GM12891 (cell line): ENCODE measurements at places on chromosomes 5 and 9.

DNA sequence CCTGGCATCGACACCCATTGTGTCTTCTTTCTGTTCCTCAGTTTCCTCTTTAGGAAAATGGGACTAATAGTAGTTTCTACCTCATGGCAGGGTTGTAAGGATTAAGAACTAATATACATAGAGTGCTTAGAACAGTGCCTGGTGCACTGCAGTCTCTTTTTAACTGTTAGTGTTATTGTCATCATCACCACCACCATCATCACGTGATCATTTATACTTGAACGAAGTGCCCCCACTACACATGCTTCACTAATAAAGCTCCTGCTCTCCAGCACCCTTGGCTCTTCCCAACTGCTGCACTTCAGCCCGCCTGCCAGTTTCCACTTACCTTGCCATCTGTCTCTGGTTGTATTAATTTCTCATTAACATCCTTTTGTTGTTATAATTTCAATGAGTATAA lies 35.8 kb upstream of the MAST4 start:
- no peak for DNase-seq

DNA sequence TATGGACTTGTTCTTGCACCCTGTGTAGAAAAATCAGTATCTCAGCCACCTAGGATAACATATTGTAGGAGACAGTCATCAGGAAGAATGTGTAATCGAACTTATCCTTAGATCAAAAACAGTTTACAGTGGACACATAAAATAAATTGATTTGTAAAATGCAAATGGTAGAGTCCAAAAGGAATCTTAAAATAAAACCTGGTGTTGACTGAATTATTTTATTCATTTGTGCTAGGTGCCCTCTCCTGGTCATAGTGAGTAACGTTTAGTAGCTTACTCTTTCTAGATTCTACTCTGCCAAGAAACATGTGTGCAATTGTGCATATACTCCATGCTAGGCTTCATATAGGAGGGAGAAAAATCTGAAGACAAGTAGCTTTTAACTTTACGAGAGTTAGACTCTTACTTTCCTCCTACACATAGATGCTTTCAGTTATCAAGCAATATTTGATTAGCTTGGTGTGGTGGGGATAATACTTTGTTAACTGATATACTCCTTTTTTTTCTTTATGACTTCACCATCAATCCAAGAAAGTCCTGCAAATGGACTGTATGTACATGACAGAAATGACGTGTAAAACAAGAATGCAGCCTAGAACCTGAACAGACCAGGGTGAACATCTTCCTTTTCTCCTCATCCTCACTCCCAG lies 23.7 kb upstream of the LOX start:
- DNase-seq = no peak

GRCh38 chr9:84711936-84712335 lies 42.4 kb downstream of the NTRK2 start:
- DNase-seq = no peak

- no peak for DNase-seq
These were observed 25.1 kb upstream of the SLC44A1 start for GRCh38 chr9:105219291-105219805.

- no peak for DNase-seq
These were observed at the start of gene NXNL2 for GRCh38 chr9:88534456-88535225. NXNL2 (plus strand) TSS chr9:88535178; CDS start chr9:88535435, 257 bp downstream.

GRCh38 chr5:130720355-130720754 lies 444.7 kb downstream of the HINT1 start:
- no peak for DNase-seq

- DNase-seq = no peak
These were observed 19.6 kb upstream of the C5orf47 start for GRCh38 chr5:173969167-173970049.

- DNase-seq = no peak
These were observed 23.8 kb downstream of the MRPS27 start for GRCh38 chr5:72296256-72296655.

DNA sequence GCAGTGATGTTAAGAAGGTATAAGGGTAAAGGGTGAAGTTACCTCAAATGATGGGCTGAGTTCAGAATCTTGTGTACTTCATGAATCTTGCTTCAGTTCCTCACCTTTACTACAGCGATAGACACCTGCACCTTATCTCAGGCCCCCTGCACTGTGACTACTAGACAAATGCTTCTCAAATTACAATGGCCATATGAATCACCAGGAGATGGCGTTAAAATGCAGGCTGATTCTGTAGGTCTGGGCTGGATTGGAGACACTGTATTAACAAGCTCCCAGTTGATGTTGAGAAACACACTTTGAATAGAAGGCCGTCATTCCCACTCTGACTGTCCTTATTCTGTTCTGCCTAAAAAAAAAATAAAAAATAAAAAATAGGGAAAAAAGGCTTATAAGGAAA lies 29.8 kb downstream of the TARS1 start:
- no peak for DNase-seq

- DNase-seq = no peak
These were observed 77.3 kb downstream of the MAMDC2 start for GRCh38 chr9:70120834-70121510.

- no peak for DNase-seq
These were observed 189.8 kb upstream of the TRIM32 start for GRCh38 chr9:116497095-116497890.

DNA sequence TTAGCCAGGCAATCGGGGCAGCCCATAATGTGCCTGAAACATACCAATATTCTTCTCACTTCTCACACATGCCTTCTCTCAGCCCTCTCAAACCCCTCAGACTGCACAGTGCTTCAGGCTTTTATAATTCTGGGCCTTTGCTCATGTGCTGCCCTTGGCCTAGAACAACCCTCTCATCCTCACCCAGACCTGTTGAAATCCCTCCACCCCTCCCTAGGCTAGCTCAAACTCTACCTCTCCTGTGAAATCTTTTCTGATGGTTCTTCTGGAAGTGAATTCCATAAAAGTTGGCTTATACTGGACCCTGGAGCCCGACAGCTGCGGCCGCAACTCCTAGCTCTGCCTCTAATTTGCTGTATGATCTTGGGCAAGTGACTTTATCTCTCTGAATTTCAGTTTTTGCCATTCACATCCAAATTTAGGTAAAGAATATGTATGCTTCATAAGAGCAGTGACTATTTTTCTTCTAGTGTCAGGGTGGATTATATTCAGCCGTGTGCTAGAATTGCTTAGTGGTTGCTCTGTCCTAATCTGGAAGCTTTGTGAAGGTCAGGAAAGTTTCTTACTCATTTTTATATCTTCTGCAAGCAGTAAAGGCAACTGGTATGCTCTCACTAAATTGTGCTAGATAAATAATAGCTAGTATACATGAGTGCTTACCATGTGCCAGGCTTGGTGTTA lies 221.4 kb downstream of the MAPKAP1 start:
- DNase-seq = no peak

GRCh38 chr9:118236625-118237024 lies 532.4 kb downstream of the TLR4 start:
- DNase-seq = no peak

- DNase-seq = no peak
These were observed 178.4 kb downstream of the FANCC start for GRCh38 chr9:95139126-95139525.

DNA sequence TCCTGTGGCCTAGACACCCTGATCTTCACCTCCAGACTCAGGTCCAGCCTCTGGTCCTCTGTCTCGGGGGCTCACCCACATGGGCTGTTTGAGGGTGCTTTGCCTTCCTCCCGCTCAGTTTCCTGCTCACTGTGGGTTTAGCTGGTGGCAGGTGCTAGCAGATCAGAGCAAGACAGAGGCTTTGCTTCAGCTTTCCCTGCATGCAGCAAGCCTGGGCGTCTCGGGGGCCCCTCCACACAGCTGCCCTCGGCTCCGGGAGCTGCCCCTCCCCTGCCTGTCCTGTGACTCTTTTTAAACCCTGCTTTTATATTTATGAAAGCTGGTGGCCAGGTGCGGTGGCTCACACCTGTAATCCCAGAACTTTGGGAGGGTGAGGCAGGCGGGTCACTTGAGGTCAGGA lies 14.6 kb downstream of the MRPL36 start:
- no peak for DNase-seq

DNA sequence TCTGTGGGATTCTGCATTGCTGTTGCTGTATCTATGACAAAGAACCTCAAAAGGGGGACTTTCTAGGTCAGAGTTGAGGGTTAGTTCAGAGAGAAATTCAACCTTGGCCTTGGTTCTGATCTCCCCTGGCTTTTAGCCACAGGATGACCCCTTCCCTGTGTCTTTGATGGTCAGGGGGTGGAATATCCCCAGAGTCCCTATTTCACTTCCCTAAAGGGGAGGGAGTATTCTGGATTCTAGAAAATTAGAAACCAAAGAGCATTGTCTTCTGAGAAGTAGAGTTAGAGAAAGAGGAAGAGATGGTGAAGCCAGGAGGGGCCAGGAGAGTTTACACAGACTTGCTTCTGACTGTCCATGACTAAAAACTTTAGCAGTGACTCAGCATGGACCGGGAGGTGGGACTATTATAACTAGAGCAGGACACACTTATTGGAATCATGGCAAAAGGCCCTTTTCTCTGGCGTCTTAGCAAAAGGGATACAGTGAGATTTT lies 56.2 kb upstream of the LPAR1 start:
- no peak for DNase-seq

- DNase-seq = no peak
These were observed 605.4 kb downstream of the PTPRD start for GRCh38 chr9:10007356-10007755.

DNA sequence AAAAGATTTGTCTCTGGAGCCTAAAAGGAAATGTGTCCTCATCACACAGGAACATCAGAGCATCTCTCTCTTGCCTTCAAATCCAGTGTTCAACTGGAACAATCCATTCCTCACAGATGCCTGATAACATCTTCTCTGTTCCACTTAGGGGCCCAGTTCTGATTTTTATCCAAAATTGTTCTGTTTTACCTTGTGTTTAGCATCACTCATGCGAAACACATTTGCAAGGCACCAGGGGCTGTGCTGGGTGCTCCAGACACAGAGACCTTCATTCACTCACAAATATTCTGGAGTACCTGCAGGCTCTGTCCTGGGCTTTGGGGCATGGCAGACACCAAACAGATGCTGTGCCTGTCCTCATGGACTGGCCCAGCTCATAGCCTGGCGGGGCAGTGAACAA lies 13.8 kb downstream of the GABBR2 start:
- no peak for DNase-seq

DNA sequence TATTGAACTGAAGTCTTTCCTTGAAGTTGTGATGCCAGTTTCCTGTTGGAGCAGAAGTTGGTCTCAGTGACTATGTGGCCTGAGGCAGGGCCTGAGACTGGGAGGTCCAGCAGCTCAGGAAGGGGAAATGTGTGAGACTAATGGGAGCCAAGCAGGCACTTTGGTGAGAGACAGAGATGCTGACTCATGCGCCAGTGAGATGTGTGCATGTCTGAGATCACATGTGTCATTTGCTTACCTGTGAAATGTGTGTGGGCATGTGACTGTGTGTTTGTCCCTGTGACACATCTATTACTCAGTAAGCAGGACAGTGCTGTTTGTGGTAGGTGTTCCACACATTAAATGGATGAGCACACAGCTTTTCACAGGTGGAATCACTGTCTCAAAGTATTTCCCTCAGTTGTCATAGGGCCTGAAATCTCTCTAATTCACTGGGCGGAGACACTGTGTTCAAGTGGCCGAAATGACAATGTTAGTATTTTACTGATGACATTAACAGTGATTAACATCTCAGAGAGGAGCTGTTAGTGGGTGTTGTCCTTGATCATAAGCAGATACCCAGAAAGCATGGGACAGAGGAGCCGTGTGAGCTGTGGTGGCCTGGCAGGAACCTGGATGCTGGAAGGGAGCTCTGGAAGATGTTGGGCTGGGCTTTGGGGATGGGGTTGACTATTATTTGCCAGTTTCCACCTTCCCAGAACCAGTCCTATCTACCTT lies 7.4 kb downstream of the NPR2 start:
- DNase-seq = no peak

DNA sequence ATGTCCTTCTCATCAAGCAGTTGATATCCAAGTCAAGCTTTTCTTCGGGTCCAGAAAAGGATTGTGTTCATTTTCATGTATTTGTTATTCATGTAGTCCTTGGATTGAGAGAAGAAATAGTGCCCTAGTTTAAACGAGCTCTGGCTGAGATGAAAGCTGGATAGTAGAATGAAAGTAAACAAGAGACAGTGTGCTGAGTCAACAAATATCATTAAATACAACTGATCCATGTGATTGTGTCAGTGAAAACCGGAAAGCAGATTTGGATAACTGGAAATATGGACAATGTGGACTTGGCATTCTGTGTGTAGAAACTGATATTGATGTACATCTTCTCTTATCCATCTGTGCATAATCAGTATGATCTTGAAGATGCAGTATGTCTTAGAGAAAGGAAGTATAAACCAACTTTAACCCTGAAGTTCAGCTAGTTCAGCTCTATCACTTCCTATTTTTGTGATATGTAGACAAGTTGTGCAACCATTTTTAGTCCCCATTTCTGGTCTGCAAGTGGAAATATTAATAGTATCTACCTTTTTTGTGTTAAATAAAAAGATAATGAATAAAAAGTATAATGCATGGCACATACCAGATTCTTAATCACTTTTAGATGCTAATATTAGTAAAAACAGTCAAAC lies 4.4 kb downstream of the MUSK start:
- no peak for DNase-seq

GRCh38 chr5:56012281-56012963 lies 17.7 kb upstream of the IL6ST start:
- DNase-seq = no peak

DNA sequence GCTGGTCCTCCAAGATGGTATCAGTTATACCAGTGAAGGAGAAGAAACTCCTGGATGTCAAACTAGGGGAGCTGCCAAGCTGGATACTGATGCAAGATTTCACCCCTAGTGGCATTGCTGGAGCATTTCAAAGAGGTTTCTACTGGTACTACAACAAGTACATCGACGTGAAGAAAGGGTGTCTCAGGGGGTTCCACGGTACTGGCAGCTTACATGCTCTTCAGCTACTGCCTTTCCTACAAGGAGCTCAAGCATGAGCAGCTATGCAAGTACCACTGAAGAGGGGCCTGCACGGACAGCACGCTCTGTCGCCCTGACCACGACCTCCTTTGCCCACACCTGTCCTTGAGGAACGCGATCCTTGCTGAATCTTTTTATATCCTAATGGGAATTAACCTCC lies 19.5 kb downstream of the ACTL7B start:
- DNase-seq = no peak

DNA sequence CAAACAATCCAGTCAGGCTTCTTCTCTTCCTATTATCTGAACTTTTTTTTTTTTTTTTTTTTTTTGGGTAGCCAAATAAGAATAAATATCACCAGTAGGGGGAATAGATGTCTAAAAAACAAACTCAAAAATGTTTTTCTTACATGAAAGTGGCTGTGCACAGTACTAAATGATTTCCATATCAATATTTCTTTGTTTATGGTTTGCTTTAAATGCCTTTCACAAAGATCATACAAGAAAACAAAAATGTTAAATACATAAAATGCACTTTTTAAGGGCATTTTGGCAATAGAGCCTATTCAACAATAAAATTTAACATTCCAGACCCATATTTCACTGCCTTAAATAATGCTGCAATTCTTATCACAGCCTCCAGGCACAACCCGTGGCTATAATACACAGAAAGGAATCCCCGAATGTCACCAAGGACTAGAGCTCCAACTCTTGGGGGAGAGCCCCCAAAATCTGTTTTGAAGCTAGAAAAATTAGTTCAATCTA lies 91.1 kb upstream of the TBCA start:
- DNase-seq = no peak

- no peak for DNase-seq
These were observed 21.6 kb upstream of the SVEP1 start for GRCh38 chr9:110601098-110601497.

GRCh38 chr5:68331192-68332079 lies 115.9 kb downstream of the PIK3R1 start:
- DNase-seq = no peak

- DNase-seq = no peak
These were observed 4.6 kb upstream of the HNRNPA0 start for GRCh38 chr5:137758715-137759306.
